ENCODE measurements at places on chromosomes 2 and 18.

DNA sequence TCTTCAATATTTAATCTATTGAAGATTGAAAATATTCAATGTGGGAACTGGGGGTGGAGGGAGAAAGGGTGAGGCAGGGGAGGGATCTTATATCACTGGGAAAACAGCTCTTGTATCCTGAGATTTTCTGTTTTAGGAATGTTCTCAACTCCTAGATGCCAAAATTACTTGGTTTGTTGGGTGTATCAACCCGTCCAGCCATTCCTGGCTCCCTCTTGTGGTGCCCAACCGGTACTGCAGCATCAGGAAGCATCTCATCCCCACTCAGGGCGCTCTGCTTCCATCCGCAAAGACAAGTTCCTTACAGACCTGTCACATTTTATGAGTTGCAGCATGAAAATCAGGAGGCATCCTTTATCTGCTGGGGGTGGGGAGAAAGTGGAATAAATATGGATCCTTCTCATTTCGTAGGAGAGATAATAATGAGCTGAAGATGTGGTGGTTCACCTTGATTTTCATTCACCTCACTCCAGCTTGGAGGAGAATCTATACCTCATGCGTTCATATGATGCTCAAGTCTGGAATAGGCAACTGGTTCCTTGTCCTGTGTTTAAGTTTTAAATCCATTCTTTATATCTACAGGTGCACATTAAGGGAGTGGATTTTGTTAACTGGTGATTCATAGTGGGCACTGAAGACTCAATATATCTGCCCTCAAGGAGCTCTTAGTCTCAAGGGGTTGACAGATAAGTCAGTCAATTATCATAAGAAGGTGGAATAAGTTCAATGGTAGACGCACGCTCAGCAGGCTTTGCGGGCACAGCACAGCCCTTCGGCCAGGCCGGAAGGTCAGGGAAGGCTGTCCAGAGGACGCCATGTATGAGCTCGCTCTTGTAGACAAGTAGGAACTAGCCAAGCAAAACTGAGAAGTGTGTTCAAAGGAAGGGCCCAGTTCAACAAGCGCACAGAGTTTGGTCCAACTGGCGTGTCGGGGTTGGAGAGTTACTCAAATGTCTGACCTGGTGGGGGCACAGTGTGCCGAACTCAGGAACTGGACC lies 127.3 kb downstream of the RNF144A start:
- peak; percentile 69 for DNase-seq

GRCh38 chr2:111121028-111121827 lies 514 bp downstream of the BCL2L11 start:
- DNase-seq = peak; percentile 61

DNA sequence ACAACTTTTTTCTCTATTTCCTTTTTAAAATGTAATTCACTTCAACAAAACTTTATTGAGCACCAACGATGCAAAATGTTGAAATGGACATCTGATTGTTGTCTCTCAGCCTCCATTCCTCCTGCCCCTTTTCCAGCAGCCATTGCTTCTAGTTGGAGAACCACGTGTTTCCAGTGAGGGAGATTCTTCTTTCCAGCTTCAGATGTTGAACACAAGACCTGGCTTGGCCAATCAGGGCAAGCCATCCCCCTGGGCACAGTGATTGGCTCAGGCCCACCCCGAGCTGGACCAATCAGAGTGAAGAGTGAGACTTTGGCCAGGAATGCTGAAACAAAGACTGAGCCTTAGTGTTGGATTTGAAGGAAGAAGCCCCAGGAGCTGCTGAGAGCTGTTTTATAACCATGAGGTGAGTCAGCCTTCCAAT lies 59.0 kb downstream of the E2F6 start:
- no peak for DNase-seq

DNA sequence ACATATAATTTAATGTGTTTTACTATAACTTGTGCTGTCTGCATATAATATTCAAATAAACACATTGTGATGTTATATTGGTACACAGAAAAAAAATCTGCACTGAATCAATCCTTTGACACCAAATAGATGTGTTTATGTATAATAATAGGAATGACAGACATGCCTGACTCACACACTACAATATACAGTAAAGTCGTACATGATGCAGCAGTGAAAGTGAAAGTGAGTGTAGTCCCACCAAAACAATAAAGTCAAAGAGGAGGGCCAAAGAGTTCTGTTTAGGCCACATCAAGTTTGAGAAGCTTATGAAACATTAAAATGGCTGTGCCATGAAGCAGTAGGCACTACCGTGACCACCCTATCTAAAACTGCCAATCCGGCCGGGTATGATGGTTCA lies 8.2 kb upstream of the RBM44 start:
- no peak for DNase-seq

- DNase-seq = no peak
Observed at GRCh38 chr2:240358080-240358479, 77.4 kb upstream of the GPC1 start.

GRCh38 chr2:105582952-105583660 lies 161.6 kb upstream of the NCK2 start:
- DNase-seq = no peak

- DNase-seq = no peak
Observed at GRCh38 chr2:30260941-30261340, 29.6 kb downstream of the LBH start.

- DNase-seq = no peak
Observed at GRCh38 chr2:10753156-10753555, 31.7 kb downstream of the ATP6V1C2 start.

DNA sequence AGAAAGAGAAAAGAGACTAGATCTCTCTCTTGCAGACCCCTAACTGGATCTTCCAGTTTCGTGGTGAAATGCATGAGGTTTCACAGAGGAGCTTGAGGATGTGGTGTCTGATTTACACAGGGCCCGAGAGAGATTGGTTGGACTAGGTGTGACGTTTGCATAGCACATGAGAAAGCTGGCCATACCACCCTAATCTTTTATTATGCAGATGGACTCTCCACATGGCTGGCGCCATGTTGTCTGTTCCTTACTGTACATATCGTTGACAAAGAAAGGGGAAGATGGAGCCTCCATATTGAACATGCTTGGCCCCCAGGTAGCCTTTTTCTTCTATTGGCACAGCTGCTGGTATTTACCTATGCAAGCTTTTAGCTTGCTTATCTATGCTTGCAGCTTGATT lies 27.5 kb upstream of the PGAP1 start:
- DNase-seq = no peak

DNA sequence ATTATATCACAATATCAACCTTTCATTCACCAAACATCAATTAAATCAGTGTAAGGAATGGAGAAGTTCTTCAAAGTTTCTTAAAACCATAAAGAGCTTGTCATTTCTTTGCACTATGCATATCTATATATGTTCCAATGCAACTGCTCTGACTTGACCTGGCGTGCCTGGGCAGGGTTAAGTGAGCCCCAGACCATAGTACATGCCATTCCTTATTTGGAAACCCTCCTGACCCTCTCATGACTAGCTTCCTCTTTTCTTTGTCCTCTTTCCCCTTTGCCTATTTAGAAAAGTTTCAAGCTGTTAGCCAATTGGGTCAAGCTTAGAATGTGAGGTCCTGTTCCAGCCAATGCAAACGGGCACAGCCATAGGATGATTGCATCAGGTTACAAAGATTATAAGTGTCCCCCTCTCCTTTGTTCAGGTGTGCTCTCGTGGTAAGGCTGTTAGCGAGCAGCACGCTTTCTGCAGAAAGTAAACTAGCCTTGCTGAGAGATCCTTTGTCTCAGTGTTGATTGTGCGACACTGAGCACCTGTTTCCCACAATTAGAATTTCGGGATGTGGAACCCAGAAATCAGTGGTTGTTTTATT lies 78.2 kb upstream of the UXS1 start:
- DNase-seq = no peak

GRCh38 chr2:207601774-207602173 lies 23.4 kb downstream of the METTL21A start:
- no peak for DNase-seq

Measured in activated CD8-positive, alpha-beta T cell treated with anti-CD3 and anti-CD28 coated beads for 36 hours (primary cell).